ENCODE measurements at places on chromosomes 3 and 15. TPM values are rescaled to one million over a fixed set of nuclear protein-coding genes. Genes with fewer than 3 reads are reported as not detected.

- DNase-seq, result no peak
Measured at GRCh38 chr3:2511356-2511755, 412.7 kb downstream of the CNTN4 start.

DNA sequence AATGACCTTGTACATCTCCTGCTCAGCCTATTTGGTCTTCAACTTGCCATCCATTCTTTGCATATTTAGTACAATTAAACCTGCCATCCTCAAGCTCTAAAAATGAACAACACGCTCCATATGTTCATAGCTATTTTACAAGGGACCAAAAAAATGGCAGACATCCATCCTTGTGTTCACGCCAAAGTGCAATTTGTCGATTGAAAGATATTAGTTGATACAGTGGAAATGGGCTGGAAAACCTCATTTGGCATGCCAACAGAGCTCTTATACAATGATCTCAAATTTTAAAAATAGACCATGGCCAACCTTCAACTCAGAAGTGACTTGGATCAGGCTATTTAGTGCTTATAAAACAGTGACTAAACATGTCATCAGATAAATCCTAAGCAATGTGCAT lies 413.6 kb upstream of the ARL6 start:
- DNase-seq, result no peak

DNA sequence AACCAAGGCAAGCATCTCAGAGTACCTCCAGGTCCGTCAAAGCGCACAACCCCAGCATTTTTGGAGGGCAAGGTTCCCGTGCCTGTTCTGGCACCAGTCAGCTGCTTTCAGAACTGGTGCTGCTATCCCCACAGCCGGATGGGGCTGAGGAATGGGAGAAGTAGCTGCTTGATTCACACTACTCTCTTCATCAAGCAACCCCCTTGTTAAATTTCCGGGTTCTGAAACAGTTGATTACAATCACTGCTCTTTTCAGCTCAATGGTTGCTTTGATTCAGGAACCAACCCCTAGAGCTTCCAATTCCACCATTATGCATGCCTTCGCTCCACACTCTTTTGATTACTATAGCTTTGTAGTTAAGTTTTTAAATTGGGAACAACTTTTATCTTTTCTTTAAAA lies 12.3 kb upstream of the UBA7 start:
- no peak for DNase-seq

DNA sequence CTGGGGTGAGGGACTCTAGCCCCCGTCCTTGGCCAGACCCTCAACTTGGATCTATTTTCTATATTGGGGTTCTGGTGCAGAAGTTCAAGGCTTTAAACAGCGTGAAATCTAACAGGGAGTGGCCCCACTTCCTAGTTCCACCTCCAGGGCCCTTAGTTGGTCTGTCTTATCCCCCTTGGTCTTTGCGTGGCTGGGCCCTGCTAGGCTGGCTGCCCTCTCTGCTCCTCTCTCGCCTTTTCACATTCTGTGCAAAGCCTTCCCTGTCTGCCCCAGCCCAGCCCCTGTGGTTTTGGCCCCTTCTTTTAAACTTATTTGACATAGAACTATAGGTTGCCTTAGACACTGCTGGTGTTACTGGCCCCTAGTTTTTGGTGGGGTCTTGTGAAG lies 5.6 kb downstream of the PPCDC start:
- no peak for DNase-seq

DNA sequence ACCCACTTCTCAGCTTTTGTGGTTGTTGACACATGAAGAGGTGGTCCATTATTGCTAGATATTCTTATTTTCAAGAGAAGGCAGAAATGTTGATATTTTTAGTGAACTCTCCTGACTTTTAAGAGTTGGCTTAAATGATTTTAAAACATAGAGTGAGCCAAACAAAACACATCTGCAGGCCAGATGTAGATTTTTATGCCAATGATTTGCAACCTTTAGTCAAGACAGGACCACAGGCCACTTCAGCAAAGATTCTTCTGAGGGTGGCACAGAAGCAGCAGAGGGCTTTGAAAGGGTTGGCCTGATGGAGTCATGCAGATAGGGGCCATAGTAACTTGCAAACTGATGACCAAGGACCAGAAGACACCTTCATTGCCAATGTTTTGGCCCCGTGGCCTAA lies 276.5 kb upstream of the P2RY1 start:
- DNase-seq, result no peak

GRCh38 chr3:52257911-52258310 lies 12.4 kb downstream of the PPM1M start:
- DNase-seq, result no peak

DNA sequence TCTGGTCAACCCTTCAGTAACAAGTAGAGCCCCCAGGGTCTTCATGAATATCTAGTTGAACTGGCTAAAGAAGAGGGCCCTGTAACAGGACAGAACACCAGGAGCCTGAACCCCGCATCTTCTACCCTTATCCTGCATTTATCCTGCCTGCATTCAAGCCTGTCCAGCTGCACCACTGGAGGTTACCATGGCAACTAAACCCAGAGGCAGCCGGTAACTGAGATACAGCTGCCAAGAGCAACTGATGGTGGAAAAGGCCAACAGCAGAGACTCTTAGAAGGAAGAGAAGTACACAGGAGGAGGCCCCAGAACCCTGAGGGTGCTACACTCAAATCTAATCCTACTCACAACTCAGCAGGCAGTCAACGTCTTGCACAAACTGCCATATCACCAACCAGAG lies 3.7 kb upstream of the PRKAR2A start:
- DNase-seq, result peak; percentile 31

The POTEB gene
- total RNA-seq, result not detected

GRCh38 chr15:50978580-50978979 lies 70.1 kb downstream of the AP4E1 start:
- DNase-seq, result no peak

- peak; percentile 68 for DNase-seq
Measured at GRCh38 chr3:117622171-117622841, 912.7 kb downstream of the TUSC7 start.

GRCh38 chr3:156705761-156706616 lies 31.6 kb downstream of the TIPARP start:
- peak; percentile 58 for DNase-seq

The CYP8B1 gene
- total RNA-seq, result not detected

The THAP10 gene
- total RNA-seq, result 6.6 TPM

The TMEM212 gene
- not detected for total RNA-seq

The ADAMTS9 gene
- 0.15 TPM for total RNA-seq

GRCh38 chr15:40338921-40339620 lies 1.7 kb downstream of the CCDC9B start:
- peak; percentile 99 for DNase-seq

- peak; percentile 67 for DNase-seq
Measured at GRCh38 chr15:60004009-60004845, at the start of gene FOXB1. FOXB1 (plus strand) TSS chr15:60004311; CDS start chr15:60004964, 653 bp downstream.

DNA sequence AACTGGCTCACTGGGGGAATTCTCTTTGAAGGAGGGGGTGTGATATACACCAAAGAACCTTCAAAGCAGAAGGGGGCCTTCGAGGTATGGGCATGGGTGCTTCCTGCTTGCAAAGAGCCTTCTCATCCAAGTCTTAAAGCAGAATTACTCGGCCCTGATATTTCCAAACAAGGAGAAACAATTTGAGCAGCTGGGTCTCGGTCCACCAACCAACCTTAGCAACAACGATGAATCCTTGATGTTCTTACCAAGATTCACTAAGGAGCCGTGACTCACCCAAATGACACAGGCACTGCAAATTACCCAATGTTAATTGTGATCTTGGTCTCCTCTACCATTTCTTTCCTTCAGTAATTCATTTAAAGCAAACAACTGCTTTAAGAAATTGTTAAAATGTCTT lies 7.7 kb downstream of the HOMER2 start:
- DNase-seq, result peak; percentile 71

GRCh38 chr15:95448531-95449229 lies 881.8 kb upstream of the NR2F2 start:
- no peak for DNase-seq

- DNase-seq, result no peak
Measured at GRCh38 chr15:79969146-79969545, 1.9 kb downstream of the BCL2A1 start.

Measured in M059J (cell line).